ENCODE measurements at places on chromosomes 6 and 20.

- DNase-seq: no peak
These were observed 49.7 kb upstream of the SNX9 start for GRCh38 chr6:157773248-157773773.

GRCh38 chr6:93423542-93423941 is 4.2 kb upstream of the EPHA7 start:
- DNase-seq: no peak

- DNase-seq: no peak
These were observed 19.1 kb upstream of the ARMC12 start for GRCh38 chr6:35717449-35718374.

DNA sequence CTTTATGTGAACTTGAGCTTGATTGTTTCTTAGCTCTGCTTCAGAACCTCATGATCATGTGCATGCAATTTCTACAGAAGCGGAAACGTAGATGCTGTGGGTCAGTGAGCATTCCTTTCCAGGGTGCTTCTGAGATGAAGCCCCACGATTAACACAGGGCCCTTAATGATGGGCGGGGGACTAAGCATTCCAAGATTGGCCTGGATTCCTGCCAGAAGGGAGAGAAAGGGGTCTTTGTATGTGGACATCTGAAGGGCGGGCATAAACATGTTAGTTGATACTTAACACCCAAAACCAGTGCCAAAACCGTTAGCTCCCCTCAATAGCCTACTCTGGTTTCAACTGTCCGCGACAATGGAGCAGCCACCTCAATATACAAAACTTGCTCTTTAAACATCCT is 46.9 kb upstream of the POU3F2 start:
- DNase-seq: no peak

DNA sequence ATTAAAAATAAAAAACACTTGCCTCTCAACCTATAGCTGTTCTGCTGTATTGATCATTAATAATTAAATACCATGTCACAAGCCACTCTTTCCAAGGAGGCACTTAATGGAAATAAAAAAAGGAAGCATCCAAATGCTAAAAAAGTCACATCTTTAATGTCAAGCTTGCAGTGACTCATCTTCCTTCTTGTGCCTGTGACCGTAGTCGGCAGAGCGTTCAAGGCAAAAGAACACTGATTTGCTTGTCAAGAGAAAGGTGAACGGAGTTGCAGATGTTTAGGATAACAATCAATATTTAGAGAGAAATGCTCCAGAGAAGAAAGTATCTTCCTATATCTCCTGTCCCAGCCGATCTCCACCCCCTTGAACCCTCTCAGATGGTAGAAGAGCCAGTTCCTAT is 341.0 kb upstream of the OPRM1 start:
- no peak for DNase-seq

DNA sequence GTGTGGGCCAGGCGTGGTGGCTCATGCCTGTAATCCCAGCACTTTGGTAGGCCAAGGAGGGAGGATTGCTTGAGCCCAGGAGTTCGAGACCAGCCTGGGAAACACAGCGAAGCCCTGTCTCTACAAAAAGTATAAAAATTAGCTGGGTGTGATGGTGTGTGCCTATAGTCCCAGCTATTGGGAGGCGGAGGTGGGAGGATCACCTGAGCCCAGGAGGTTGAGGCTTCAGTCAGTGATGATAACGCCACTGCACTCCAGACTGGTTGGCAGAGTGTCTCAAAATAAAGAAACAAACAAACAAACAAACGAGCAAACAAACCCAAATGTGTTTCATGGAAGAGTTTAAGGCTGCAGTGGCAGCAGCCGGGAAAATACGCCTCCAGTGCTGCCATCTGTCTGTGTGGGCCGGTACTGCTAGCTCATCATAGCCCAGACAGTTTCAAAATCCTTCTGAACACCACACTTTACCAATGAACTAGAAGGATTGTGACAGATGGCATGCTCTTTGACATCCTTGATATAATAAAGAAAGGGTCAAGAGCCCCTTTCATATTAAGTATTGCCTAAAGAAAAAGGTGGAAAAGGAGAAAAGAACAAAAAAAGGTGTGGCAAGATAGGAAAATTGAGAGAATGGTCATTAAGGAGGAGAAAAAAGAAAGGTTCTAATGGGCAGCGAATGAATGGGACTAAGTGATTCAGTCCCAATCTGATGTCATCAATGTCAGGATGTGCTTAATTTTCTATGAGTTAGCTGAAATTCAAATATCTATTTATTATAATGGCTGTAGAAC is 298.6 kb downstream of the SYNE1 start:
- DNase-seq: peak; percentile 21

DNA sequence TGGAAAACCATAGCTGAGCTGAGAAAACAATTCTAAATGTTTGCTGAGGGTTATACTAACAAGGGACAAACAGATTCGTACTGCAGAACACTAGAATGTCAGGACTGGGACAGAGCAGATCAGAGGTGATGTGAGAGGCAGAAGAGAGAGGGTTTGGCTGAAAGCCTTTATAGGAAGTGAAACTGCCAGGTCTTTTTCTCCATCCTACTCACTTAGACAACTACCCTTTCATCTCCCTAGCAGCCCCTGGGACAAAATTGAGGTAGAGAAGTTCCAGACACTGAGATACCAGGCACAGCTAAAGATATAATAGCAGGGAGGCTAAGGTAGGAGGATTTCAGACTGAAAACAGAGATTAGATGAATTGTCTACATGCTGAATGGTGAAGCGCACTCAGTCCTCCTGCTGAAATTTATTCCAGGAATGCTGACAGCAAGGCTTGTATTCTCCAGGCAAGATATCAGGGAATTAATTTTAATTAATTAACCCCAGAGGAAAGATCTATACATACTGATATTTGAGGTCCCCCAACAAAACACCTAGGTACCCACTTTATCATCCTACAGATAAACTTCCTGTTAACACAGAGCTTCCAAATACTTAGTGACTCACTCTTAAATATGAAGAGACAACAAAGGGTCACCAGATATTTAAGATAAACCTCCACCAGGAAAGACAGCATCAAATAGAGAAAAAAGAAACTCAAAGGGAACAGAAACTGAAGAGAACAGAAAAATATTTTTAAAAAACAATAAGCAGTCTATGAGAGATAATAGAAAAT is 12.6 kb upstream of the EIF2S2 start:
- DNase-seq: no peak

GRCh38 chr6:118525913-118526780 is 21.9 kb upstream of the PLN start:
- DNase-seq: no peak

- DNase-seq: peak; percentile 30
These were observed 1.1 kb downstream of the EIF2S2 start for GRCh38 chr20:34110745-34111641.

DNA sequence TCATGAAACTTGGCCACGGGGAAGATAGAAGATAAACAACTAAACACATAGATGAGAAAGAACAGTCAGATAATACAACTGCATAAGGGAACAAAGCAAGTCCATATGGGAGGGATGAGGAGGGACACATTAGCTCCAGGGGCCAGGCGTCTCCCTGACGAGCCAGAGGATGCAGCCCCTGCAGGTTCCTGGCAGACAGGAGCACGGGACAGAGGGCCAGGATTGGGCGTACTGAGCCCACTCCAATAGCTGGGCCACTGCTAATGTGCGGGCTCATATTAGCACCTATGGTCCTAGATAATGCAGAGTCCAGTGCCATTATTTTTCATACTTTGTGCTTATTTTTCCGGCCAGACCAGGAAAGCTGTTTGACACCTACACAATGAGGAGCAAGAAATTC is 182.9 kb downstream of the ANKRD60 start:
- DNase-seq: no peak

GRCh38 chr20:21110811-21111210 is 4.7 kb upstream of the LINC00237 start:
- no peak for DNase-seq

DNA sequence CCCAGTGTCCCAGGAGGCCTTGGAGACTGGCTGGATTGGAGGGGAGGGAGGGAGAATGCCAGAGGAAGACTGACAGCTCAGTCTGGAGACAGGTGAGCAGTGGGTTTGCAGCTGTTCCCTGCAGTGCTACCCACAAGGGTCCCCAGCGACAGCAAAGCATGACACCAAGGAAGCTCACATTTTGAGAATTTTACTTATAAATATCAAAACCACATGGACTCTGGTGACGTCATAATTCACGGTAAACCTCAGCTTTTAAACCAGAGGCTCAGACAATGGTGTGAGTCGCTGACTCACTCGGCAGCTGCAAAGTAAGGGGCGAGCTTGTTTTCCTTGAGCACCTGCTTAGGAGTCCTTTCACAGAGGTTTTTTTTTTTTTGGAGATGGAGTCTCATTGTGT is 65.2 kb downstream of the THBS2 start:
- no peak for DNase-seq

DNA sequence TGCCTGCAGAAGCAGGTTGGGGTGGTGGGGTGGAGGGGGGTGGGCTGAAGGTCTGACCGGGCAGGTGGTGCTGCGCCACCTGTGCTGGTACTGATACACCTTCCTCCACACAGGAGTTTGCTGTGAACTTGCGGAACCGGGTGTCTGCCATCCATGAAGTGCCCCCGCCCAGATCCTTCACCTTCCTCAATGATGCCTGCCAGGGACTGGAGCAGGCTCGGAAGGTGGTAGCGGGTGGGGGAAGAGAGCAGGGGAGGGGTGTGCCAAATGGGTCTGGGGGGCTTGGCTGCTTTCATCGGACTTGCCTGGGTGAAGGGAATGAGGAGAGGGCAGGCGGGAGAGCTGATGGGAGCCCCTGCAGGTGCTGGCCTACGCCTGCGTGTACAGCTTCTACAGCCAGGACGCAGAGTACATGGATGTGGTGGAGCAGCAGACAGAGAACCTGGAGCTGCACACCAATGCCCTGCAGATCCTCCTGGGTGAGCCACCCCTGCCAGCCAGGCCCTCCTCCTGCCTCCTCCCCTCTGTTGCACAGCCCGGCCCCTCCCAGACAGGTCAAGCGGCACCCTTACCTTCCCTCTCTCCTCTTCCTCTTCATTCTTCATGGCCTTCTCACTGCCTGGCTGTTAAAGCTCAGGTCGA is 6.7 kb downstream of the DNPH1 start:
- DNase-seq: no peak

GRCh38 chr6:2940010-2940850 is 31.1 kb downstream of the SERPINB6 start:
- peak; percentile 86 for DNase-seq

DNA sequence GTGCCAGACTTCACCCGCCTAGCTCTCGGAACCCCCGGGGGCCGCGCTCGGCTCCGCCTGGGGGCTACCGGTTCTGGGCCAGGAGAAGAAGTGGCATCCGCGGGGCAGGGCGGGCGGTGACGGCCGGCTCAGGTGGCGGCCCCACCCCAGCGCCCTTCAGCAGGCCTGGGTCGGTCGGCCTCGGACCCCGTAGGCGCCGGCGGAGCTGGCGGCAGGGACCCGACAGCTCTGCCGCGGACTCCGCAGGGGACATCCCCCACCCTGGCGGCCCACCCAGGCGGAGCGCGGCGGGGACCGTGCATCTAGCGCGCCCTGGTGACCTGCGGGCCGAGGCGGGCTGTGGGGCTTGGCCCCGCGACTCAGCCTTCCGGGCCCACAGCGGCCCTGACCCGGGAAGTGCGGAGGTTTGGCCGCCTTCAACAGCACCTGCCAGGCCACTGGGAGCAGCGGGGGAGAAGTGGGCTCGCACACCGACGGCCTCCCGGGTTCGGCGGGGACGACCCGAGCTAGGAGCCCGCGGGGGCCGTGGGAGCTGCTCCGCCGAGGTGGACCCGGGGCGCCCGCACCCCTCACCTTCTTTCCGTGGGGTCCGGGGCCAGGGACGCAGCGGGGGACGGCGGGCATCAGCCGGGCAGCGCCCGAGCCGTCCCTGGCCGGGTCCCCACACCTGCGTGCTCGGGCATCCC is 87.1 kb downstream of the TMEM242 start:
- peak; percentile 15 for DNase-seq

GRCh38 chr6:14143305-14143704 is 25.7 kb downstream of the CD83 start:
- DNase-seq: no peak

- DNase-seq: no peak
These were observed 40.2 kb upstream of the MRGBP start for GRCh38 chr20:62755817-62756724.

GRCh38 chr20:5864873-5865587 is 85.3 kb downstream of the TRMT6 start:
- peak; percentile 35 for DNase-seq

DNA sequence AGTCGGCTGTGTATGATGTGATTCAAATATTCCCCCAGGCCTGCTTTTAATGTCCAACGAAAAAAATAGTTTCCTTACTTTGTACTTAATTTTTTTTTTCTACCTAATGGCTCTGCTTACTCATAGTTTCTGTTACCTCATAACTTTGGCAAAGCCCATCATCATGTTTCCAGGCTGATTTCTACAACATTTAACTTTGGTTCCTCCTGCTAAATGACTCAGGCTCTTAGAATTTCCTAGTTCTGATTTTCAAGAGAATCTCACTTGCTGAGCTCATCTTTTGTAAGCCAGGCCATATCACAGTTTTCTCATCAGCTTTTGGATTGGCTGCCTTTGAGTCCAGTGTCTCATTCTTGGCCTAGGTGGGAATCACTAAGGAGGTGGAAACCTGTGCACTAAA is 323.1 kb downstream of the HDGFL1 start:
- DNase-seq: no peak

DNA sequence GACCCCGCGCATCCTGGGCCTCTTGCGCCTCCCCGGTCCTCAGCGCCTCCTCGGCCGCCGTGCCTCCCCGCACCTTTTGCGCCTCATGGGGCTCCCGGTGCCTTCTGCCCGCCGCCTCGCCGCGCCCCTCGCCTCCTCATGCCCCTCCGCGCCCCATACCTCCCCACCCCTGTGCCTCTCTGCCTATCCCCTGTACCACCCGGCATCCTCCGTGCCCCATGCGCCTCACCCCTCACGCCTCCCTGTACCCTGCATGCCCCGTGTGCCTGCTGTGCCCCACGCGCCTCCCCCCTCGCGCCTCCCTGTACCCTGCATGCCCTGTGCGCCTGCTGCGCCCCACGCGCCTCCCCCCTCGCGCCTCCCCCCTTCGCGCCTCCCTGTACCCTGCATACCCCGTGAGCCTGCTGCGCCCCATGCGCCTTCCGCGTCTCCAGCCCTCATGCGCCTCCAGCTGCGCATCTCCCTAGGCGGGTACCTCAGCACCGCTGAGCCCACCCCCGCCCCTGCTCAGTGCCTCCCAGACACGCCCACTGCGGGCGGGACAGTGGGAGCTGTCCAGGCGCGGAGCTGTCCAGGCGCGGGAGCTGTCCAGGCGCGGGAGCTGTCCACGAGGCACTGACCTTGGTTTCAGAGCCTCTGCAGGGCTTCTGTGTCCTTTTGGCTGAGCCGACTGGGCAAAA is 37.1 kb downstream of the IGF2R start:
- DNase-seq: no peak

DNA sequence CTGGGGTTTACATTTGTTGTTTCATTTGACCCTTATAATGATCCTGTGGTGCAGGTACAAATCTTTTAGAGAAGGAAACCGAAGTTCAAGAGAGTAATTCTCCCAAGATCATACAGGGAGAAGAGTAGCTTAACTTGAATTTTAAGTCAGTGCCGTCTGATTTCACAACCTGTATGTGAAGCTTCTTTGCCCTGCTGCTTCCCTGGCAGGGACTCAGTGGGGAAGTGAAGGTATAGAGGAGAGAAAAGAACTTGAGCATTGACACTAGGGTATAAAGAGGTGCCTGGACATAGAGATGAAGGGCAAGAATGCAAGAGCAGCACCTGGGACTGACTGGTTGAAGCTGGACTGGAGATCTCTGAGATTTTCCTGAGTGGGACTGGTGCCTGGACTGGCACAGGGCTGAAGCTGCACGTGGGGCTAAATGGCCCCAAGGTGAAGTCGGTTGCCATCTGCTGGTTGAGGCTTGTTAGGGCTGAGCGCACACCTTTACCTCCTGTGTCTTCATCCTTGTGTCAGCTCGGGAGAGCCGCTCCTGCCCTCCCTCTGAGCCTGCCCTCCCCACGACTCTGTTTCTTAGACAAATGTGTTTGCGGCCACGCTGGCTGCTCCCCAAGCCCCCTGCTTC is 41.8 kb downstream of the FARS2 start:
- peak; percentile 72 for DNase-seq

All from CD4-positive, alpha-beta T cell treated with Interferon alpha-2 for 1 hour (primary cell).